Left ventricle myocardium superior (tissue), 1 donor: ENCODE measurements at places on chromosomes 16 and 17.

GRCh38 chr17:30093463-30094147 is 23.0 kb upstream of the NSRP1 start:
- no peak for DNase-seq

DNA sequence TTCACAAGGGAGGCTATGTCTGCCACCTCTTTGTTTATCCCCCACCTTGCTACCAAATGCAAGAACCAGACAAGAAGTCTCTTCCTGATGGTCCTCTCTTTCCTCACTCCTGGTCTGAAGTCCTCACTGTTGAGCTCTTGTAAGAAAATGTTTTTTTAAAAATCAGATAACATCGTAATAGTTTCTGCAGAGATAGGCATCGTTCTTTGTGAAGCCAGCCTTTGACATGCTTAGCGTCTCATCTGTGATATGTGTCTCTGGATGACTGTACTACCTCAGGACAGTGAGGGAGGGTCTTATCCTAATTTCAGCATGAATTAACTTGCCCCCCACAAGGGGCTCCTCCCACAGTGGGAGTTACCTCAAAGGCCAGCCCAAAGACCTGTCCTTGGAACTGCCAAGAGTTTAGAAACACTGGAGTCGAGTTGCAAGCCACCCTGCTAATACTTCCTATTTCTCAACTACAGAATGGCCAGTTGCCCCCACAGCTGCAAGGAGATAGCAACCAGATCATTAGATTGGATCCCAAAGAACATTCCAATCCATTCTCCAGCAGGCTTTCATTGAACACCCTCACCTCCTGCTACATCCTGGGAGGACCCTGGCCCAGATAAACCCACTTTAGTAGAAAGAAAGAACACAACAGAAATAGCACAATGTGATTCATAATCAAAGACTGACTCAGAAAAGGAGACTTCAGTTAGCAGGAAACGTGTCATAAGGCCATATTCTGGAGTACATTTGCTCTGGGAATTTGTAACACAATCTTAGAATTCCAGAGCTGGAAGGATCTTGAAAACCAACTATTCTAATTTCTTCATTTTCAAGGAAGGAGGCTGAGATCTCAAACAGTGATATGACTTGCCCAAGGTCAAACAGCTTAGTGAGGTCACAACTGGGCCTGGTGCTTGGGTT is 151.0 kb downstream of the IRX3 start:
- no peak for DNase-seq

DNA sequence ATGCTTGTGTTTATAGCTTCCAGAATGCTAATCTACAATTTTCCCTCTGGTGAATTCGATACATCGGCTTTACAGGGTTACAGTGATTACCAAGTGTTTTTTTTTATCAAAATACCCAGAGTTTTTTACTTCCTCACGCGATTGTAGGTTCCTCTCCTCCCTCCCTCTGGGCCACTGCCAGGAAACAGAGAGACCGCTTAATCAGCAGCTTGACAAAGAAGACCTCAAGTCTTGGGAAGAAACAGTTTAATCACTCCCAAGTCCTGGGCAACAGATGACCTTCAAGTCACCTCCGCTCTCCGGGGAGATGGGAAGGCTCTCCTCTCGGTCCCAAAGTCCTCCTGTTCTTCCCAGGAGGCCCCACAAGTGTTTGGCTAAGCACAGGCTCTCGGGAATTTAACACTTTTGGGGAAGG is 23.5 kb downstream of the SMTNL2 start:
- peak; percentile 77 for DNase-seq

DNA sequence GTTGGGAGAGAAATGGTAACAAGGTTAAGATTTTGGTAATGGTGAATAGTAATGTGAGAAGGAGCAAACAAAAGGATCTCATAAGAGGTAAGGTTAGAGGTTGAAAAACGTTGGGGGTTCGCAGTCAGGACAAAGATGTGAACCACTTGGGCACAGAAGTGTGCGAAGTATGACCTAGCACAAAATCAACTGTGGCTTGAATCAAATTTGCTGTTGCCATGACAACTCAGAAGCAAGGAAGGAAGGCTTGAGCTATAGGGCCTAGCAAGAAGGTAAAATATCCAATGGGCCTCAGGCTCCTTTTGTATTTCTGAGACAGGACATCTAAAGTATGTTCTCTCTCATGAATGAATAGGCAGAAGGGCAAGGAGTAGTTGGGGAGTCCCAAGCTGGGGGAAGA is 24.5 kb upstream of the TEKT1 start:
- DNase-seq = no peak

DNA sequence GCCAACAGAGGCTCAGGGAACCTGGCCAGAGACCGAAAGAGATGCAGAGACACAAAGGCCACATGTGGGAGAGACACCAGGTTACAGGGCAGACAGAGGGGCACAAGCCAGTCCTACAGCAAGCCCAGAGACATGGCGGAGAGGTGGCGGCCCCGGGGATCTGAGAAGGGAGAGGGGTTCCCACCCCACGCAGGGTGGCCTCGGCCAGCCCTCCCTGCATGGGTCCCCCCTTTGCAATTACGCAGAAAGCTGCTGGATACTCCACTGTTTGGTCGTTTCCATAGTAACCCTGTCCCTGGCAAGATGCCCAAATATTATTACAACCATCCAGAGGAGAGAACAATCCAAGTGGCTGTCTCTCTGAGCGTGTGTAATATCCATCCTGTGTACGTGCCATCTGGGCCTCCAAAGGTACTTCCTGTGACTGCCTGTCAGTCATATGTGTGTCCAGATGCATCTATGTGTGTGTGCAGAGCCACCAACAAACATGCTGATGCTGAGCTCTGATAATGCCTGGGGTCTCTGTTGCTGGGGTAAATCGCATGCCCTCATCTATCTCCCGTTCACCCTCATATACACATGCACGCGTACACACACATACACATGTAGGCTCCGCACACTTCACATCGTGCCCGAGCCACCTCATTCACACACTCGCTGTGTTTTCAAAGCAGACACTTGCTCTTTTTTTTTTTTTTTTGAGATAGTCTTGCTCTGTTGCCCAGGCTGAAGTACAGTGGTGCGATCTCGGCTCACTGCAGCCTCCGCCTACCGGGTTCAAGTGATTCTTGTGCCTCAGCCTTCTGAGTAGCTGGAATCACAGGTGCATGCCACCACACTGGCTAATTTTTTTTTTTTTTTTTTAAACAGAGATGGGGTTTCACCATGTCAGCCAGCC is 5.5 kb downstream of the PCGF2 start:
- DNase-seq = peak; percentile 47

DNA sequence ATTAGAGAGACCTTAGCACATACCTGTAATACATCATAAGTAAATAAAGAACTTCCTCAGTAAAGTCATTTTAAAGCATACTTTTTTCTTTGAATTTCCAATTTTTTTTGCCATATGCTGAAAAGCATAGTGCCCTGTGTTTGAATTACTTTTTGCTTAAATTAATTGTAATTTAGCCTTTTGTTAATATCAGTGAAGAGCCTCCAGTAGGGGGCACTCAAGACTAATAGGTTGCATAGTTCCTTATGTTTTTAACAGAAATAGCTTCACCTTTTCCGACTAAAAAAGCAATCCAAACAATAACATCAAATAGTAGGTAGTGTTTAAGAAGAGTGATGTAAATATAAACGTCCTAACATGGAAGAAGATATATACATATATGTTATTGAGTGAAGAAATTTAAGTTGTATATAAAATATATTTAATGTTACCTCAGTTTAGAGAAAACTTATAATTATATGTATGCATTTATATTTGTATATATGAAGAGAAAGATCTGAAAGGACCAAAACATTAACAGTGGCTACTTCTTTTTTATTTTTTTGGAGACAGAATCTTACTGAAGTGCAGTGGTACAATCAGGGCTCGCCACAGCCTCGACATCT is 18.6 kb downstream of the RAD51C start:
- no peak for DNase-seq

DNA sequence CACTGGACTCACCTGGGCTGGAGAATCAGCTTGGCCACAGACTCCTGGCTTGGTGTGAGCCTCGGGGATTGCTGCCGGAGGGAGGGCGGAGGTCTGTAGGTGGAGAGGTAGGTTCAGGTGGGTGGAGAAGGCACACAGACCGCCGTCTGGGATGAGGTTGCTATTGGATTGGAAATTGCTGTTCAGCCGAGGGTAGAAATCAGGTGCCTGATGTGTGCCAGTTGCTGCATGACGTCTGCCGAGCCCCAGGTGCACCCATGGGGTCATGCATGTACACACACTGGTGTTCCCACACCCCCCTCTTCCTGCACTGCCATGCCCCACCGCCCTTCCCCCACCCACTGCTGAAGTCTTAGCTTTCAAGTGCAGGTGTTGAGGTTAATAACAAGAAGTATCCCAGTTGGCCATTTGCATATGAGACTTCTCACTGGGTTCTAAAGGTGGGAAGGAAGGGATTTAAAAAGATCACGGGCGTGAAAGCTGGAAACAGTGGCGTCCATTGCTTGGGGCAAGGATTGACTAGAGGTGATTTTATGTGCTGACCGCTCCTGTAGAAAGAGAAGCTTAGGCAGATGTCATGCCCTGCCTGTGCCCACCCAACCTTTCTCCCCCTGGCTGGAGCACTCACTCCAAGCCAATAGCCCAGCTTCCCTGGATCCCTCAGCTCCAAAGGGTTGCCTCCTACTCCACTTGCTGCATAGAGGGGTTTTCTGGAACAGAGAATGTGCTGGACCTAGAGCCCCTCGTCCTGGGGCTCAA is 193.6 kb downstream of the CCDC182 start:
- no peak for DNase-seq

- DNase-seq = no peak
These were observed 602.0 kb upstream of the C16orf82 start for GRCh38 chr16:26464576-26465266.
